ENCODE measurements at places on chromosomes 11 and 22. TPM values are rescaled to one million over a fixed set of nuclear protein-coding genes. Genes with fewer than 3 reads are reported as not detected.

UCP3 gene
- total RNA-seq, result 2.4 TPM

DNA sequence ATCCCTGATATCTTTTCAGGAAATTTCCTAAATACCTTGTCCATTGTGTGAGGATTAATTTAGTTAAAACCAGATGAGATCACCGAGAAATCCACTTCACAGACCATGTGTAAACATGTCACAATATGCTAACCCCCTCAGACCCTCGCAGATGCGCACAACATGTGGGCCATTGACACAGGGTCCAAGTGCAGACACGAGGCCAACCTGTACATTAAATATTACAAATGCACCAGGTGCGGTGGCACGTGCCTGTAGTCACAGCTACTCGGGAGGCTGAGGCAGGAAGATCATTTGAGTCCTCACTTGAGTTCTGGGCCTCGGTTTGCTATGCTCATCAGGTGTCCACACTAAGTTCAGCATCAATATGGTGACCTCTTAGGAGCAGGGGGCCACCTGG lies 9.9 kb upstream of the TMPRSS4 start:
- no peak for DNase-seq

DNA sequence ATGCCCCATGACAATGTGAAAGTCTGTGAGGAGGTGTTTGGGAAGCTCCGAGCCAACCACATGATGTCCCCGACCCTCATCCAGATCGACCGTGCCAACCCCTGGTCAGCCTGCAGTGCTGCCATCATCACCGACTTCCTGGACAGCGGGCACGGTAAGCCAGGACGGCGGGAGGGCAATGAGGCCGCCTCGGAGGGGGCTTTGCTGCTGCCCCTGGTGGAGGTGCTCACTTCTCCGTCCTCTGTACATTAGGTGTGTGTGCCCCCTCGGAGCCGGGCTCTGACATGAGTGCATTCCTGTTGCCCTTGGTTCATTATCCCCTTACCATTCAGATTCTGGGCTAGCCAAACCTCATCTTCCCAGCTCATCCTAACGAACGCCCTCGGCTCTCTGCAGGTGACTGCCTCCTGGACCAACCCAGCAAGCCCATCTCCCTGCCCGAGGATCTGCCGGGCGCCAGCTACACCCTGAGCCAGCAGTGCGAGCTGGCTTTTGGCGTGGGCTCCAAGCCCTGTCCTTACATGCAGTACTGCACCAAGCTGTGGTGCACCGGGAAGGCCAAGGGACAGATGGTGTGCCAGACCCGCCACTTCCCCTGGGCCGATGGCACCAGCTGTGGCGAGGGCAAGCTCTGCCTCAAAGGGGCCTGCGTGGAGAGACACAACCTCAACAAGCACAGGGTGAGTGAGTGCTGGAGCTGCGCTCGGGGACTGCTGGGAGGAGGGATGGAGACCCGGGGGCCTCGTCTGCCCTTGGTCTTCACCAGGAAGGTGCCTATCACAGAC lies 13.8 kb downstream of the ADAMTS15 start:
- no peak for DNase-seq

- DNase-seq, result no peak
Observed at GRCh38 chr22:20652582-20652981, 121.3 kb upstream of the SERPIND1 start.

Measured in hematopoietic multipotent progenitor cell (in vitro differentiated cells).